HEK293T (cell line): ENCODE measurements at places on chromosomes 12 and 14.

GRCh38 chr12:75705749-75706711 lies 194.6 kb upstream of the KRR1 start:
- DNase-seq, result peak; percentile 15

DNA sequence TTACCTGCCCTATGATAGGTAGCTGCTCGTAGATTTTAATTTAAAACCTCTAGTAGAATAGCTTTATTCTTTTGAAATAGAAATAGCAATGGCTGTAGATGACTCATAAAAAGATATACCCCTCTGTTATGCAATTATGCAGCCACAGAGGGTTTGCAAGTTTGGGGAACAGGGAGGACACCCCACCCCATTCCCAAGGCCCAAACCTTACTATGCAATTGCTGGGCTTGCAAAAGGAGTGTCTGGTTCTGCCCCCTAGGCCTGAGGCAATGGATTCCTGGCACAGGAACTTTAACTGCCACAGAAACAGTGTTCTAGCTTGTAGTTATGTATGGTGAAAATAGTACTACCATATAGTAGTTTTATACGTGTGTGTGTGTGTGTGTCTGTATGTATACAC lies 403.3 kb downstream of the ADAMTS20 start:
- DNase-seq, result no peak

DNA sequence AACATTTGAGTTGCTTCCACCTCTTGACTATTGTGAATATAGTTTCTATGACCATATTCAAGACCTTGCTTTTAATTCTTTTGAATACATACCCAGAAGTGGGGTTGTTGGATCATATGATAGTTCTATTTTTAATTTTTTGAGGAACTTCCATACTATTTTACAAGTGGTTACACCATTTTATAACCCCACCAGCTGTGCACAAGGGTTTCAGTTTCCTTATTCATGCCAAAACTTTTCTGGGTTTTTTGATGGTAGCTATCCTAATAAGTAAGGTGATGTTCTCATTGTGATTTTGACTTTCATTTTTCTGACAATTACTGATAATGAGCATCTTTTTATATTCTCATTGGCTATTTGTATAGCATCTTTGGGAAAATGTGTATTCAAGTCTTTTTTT lies 109.4 kb upstream of the GARIN2 start:
- DNase-seq, result no peak

- no peak for DNase-seq
Measured at GRCh38 chr14:71117839-71118743, 210.8 kb downstream of the PCNX1 start.

- peak; percentile 22 for DNase-seq
Measured at GRCh38 chr12:40446385-40446784, 221.6 kb downstream of the LRRK2 start.

DNA sequence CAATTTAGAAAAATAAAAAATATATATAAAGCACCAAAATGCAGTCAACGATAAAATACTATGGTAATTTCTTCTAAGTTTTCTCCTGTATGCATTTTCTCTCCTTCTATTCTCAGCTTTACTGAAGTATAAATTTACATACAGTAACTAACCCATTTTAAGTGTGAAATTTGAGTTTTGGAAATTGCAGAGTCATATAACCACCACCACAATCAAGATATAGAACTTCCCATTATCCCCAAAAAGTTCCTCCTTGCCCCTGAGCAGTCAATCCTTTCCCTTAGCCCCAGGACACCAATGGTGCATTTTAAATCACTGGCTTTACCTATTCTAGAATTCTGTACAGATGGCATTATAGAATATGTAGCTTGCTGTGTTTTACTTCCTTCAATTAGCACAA lies 31.0 kb upstream of the BBS10 start:
- DNase-seq, result no peak

GRCh38 chr12:115233891-115234543 lies 550.0 kb upstream of the TBX3 start:
- DNase-seq, result no peak

- no peak for DNase-seq
Measured at GRCh38 chr12:105721051-105721825, 390.7 kb downstream of the C12orf75 start.

DNA sequence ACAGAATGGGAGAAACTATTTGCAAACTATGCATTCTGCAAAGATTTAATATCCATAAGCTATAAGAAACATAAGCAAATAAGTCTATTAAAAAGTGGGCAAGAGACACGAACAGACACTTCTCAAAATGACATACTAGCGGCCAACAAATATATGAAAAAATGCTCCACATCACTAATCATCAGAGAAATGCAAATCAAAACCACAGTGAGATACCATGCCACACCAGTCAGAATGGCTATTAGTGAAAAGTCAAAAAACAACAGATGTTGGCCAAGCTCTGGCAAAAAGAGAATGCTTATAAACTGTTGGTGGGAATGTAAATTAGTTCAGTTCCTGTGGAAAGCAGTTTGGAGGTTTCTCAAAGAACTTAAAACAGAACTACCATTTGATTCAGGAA lies 121.3 kb downstream of the KCNMB4 start:
- DNase-seq, result no peak

DNA sequence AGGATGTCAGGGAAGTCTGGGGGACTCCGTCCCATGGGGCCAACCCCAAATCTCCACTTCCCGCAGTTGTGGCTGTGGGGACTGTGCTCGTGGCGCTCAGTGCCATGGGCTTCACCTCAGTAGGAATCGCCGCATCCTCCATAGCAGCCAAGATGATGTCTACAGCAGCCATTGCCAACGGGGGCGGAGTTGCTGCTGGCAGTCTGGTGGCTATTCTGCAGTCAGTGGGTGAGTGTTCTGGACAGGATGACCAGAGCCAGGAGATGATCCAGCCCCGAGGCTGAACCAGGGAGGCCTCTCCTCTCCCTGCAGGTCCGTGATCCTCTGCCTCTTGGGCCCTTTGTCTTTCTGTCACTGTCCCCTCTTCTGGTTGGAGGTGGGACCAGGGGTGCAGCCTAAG lies 8.8 kb upstream of the IFI27 start:
- DNase-seq, result no peak

- no peak for DNase-seq
Measured at GRCh38 chr12:69608114-69608513, 2.6 kb downstream of the LRRC10 start.

- no peak for DNase-seq
Measured at GRCh38 chr14:104788873-104789663, 6.5 kb downstream of the AKT1 start.

DNA sequence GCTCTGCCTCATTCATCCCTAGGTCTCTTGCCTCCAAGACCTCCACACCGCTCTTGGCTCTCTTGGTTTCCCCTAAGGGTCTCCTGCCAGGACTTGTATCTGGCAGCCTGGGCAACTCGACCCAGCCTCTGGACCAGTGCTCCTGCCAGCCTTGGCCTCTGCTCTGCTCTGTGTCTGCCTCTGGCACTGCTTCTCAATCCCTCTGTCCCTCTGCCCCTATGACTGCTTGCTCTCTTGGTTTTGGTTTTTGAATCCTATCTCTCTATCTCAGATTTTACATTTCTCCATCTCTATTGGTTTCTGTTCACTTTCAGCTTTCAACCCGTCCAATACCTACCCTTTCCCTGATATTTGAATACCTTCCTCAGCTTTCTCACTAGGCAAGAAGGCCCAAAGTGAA lies 6.3 kb downstream of the ITGA5 start:
- DNase-seq, result no peak

GRCh38 chr14:49494836-49495235 lies 91.3 kb downstream of the RPS29 start:
- no peak for DNase-seq

DNA sequence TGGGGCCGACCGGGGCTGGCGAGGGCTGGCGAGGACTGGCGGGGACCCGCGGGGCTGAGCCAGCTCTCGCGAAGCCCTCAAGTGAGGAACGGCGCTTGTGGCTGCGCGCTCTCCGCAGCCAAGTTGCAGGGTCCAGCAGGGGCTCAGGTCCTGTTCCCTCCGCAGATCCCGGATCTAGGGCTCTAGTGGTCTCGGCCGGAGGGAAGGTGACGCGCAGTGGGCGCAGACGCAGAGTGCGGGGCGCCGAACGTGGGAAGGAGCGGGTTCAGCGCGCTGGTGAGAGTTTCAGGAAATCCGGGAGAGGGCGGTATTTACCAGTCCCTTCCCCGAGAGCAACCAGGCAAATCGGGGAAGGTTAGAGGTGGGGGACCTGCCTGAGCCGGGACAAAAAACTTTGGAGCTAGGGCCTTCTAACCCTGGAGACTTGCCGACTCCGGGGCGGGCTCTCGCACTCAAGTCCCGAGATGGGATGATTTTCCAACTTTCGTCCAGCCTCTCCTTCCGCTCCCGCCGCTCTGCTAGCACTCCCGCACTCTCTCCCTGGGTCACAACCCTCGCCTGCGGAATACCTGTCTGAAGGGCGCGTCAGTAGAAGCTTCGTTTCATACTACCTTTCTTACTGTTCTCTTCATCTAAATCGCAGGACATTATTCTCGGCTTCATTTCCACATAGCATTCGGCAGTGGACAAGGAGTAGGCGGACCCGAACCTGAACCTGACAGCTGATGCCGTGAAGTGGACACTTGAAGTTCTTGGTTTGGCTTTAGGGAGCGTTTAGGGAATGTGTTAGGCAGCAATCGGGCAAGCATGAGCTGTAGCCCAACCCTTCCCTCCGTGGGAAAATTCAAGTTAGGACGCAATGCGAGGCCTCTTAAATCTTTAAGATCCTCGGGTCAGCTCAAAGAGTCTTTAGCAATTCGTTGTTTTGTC lies 13.6 kb upstream of the PAX9 start:
- no peak for DNase-seq
